ENCODE measurements at places on chromosomes 6 and 20.

GRCh38 chr6:3593161-3593560, 136.3 kb upstream of the SLC22A23 start:
- no peak for DNase-seq

GRCh38 chr6:133505681-133506080, 264.5 kb downstream of the EYA4 start:
- no peak for DNase-seq

DNA sequence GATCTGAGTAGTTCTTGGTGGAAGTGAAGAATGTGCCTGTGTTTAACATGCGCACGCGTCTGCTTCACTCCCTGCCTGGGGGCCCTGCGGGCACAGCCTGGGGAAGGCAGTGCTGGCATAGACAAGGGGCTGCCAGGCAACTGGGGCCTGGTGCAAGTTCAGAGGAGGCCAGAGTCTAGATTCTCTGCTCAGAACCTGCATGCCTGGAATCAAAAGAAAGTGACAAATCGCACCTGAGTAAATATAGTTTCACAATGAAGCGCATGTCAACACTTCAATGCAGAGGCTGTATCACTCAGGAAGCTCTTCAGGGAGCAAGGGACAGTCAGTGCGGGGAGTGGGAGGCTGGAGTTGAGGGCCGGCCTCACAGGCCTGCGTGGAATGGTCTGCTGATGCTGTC, 24.2 kb upstream of the PPP1R14C start:
- DNase-seq = no peak

- no peak for DNase-seq
These were observed 52.5 kb downstream of the ARHGAP18 start for GRCh38 chr6:129657483-129657882.

- DNase-seq = no peak
These were observed 41.7 kb downstream of the PHF3 start for GRCh38 chr6:63677282-63677681.

DNA sequence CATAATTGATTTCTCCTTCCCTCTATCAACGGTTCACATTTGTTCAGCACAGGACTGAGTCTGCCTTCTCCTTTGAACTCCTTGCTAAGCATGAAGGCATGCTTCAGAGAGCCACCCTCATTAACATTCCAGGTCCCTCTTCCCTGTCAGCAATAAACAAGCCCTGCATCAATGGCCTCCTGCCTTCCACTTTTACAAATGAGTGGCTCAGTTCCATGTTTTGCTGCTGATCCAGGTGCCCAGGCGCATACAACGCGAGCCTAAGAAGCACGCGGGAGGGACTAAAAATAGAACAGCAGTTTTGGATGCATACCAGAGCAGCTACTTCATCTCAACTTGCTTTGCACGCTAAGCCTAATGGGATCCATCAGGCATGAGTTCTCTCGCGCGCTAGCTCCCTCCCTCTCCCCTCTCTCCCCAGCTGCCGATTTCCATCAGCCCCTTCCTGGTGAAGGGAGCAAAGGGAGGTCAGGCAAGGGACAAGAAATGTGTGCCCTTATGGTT, 53.4 kb downstream of the TRAF3IP2 start:
- DNase-seq = peak; percentile 85

All from globus pallidus (tissue), 1 donor.